ENCODE measurements at places on chromosomes 2 and 18. TPM values are rescaled to one million over a fixed set of nuclear protein-coding genes. Genes with fewer than 3 reads are reported as not detected.
A peak's percentile ranks its signal among the peaks of the same experiment; 100 is the strongest.

- H3K27me3 ChIP-seq = no peaks in the 10 kb centered on the region
- no peak overlapping the region for H3K27ac ChIP-seq
- H3K4me1 ChIP-seq = peaks cover 4% of the 10 kb centered on the region
- no peak overlapping the region for H3K4me3 ChIP-seq
These were observed 148.6 kb downstream of the WDR7 start for GRCh38 chr18:56799756-56800155.

Gene COL6A3
- total RNA-seq = 29.7 TPM

DNA sequence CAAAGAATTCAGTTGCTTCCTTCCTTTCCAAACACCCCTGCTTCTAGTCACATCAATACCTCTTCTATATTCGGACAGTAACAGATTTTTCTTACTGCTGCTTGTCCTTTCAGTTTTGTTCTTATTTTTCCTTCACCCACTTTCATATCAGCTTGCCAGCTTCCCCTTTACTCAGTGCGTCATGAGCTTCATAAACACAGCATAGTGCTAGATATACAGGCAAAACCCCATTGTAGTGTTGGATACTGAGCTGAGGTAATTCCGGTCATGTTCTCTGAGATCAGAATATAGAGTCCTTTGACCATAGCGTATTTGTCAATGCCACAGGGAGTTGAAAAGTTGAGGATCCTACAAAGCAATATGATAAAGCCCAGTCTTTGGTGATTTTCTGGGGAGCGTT, 2.4 kb downstream of the FARP2 start:
- DNase-seq = no peak
- H3K27ac ChIP-seq = no peak overlapping the region
- H3K36me3 ChIP-seq = peaks cover 5% of the 10 kb centered on the region
- peaks cover 23% of the 10 kb centered on the region for H3K4me1 ChIP-seq
- no peaks in the 10 kb centered on the region for H3K27me3 ChIP-seq

Gene ZNF519
- 15.8 TPM for total RNA-seq

- no peak overlapping the region for H3K27ac ChIP-seq
- peaks cover 2% of the 10 kb centered on the region for H3K27me3 ChIP-seq
- H3K4me1 ChIP-seq = no peaks in the 10 kb centered on the region
- no peaks in the 10 kb centered on the region for H3K36me3 ChIP-seq
- no peak overlapping the region for H3K4me3 ChIP-seq
- DNase-seq = no peak
These were observed 17.3 kb upstream of the EPC2 start for GRCh38 chr2:148627224-148627623.

GRCh38 chr2:238499731-238500580, 73.2 kb downstream of the ASB1 start:
- H3K4me3 ChIP-seq = no peak overlapping the region
- peaks cover 3% of the 10 kb centered on the region for H3K4me1 ChIP-seq
- DNase-seq = peak; percentile 1
- H3K27me3 ChIP-seq = no peaks in the 10 kb centered on the region
- H3K36me3 ChIP-seq = no peaks in the 10 kb centered on the region
- no peak overlapping the region for H3K27ac ChIP-seq

GRCh38 chr2:224832207-224832606, 116.0 kb upstream of the CCDC195 start:
- no peaks in the 10 kb centered on the region for H3K27me3 ChIP-seq
- no peak overlapping the region for H3K27ac ChIP-seq
- no peak overlapping the region for H3K4me3 ChIP-seq
- H3K36me3 ChIP-seq = peaks cover 67% of the 10 kb centered on the region

DNA sequence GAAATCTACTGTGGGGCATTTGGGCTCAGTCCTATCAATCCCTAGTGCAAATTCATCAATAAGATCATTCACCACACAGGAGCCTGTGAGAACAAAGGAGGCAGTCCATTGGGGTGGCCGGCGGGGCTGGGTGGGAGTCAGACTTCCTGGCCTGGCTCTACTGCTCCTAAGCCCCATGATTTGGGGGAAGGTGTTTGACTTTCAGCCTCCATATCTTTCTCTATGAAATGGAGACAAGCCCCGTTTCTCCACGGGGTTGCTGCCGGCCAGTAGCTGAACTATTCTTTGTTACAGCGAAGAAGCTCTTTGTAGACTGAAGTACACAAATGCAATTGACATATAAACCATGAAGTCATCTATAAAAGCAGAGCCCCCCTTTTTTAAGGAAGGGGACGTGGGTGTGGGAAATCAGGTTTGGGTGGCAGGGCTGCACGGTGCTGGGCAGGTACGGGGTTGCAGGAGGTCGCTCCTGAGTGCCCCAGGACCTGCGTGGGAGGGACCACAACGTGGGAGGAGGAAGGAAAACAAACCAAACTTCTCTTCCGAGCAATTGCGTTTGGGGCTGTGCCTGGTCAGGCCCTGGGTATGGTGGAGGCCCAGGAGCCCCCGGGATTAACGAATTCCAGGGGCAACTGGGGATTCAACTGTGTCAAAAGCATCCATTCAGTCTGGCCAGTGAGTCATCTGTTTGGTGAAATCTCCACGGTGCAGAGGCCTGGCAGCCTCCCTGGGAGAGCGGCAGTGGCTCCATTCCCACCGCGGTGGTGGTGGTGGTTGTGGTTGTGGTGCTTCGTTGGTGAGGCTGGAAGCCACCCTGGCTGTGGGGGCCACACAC, 18.2 kb downstream of the FBLN7 start:
- H3K4me1 ChIP-seq = peaks cover 51% of the 10 kb centered on the region
- no peaks in the 10 kb centered on the region for H3K36me3 ChIP-seq
- peak overlapping the region; percentile 82 for H3K27ac ChIP-seq
- DNase-seq = peak; percentile 76

- no peak for DNase-seq
- peaks cover 75% of the 10 kb centered on the region for H3K4me1 ChIP-seq
- H3K36me3 ChIP-seq = peaks cover 64% of the 10 kb centered on the region
- H3K27me3 ChIP-seq = no peaks in the 10 kb centered on the region
- peak overlapping the region; percentile 70 for H3K4me3 ChIP-seq
These were observed 3.9 kb downstream of the NCK2 start for GRCh38 chr2:105748566-105748965.

Gene GCG
- total RNA-seq = not detected

Gene ANKRD44
- total RNA-seq = 123 TPM

- H3K27ac ChIP-seq = peak overlapping the region; percentile 78
- peaks cover 61% of the 10 kb centered on the region for H3K4me1 ChIP-seq
- H3K4me3 ChIP-seq = peak overlapping the region; percentile 16
- H3K27me3 ChIP-seq = no peaks in the 10 kb centered on the region
- H3K36me3 ChIP-seq = peaks cover 11% of the 10 kb centered on the region
- DNase-seq = no peak
These were observed 3.2 kb downstream of the YPEL5 start for GRCh38 chr2:30149976-30150375.

- no peaks in the 10 kb centered on the region for H3K27me3 ChIP-seq
- H3K4me3 ChIP-seq = no peak overlapping the region
- no peak for DNase-seq
- H3K4me1 ChIP-seq = no peaks in the 10 kb centered on the region
- H3K27ac ChIP-seq = no peak overlapping the region
These were observed 27.6 kb downstream of the ANKMY1 start for GRCh38 chr2:240530181-240530580.

DNA sequence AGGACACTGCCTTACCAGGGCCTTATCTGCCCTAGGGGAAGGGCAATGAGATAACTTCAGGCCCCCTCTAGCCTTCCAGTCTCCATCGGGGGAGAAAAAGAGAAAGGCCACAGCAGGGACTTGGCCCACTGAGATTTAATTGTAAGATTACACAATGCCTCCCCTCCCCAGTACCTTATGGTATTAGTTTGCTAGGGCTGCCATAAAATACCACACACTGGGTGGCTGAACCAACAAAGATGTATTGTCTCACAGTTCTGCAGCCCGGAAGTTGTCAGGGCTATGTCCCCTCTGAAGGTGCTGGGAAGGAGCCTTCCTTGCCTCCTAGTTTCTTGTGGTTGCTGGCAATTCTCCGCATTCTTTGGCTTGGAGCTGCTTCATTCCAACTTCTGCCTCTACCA, 34.8 kb upstream of the SPATA3 start:
- H3K27me3 ChIP-seq = peaks cover 48% of the 10 kb centered on the region
- no peak for DNase-seq
- no peak overlapping the region for H3K4me3 ChIP-seq
- H3K4me1 ChIP-seq = peaks cover 30% of the 10 kb centered on the region

DNA sequence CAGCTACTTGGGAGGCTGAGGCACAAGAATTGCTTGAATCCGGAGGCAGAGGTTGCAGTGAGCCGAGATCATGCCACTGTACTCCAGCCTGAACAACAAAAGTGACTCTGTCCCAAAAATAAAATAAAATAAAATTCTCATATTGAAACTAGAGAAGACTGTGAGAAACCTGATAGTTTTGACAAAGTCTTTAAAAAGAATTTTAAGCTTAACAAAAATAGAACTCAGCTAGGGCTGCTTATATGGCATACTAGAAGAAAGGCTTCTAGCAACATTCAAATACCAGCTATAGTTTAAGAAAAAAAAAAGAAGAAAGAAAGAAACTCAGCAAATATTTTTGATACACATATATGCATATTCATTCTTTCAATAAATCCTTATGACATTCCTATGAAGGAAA, 13.6 kb downstream of the HADHA start:
- no peak overlapping the region for H3K27ac ChIP-seq
- H3K4me3 ChIP-seq = no peak overlapping the region
- peaks cover 2% of the 10 kb centered on the region for H3K4me1 ChIP-seq
- no peaks in the 10 kb centered on the region for H3K27me3 ChIP-seq
- DNase-seq = no peak

Gene G6PC2
- total RNA-seq = not detected

- no peaks in the 10 kb centered on the region for H3K4me1 ChIP-seq
- H3K27me3 ChIP-seq = no peaks in the 10 kb centered on the region
- H3K4me3 ChIP-seq = no peak overlapping the region
- H3K27ac ChIP-seq = no peak overlapping the region
- no peaks in the 10 kb centered on the region for H3K36me3 ChIP-seq
These were observed 534.6 kb upstream of the TMEFF2 start for GRCh38 chr2:192729369-192729768.

DNA sequence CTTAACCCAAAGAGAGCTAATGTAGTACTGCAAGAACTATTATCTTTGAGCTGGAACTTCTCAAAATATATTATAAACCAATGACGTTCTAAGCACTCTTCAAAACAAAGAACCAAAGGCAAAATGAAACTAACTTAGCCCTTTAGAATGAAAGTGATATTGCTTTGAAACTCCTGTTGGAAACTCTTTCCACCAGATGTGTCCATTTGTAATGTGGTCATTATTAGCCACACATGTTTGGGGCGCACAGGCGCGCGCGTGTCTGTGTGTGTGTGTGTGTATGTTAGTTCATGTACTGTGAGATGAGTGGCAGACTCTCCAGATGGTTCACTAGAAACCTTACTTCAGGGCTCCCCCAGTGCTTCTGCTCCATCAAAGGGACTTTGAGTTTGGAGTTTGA, 323.4 kb downstream of the BCL11A start:
- H3K27me3 ChIP-seq = no peaks in the 10 kb centered on the region
- no peak for DNase-seq
- no peak overlapping the region for H3K27ac ChIP-seq
- no peak overlapping the region for H3K4me3 ChIP-seq
- no peaks in the 10 kb centered on the region for H3K36me3 ChIP-seq

Gene ARHGAP28
- not detected for total RNA-seq

- H3K27me3 ChIP-seq = no peaks in the 10 kb centered on the region
- peaks cover 8% of the 10 kb centered on the region for H3K4me1 ChIP-seq
- no peak for DNase-seq
- H3K4me3 ChIP-seq = no peak overlapping the region
These were observed 73.9 kb downstream of the EMILIN2 start for GRCh38 chr18:2920546-2921343.

- H3K36me3 ChIP-seq = no peaks in the 10 kb centered on the region
- H3K27ac ChIP-seq = no peak overlapping the region
- peaks cover 1% of the 10 kb centered on the region for H3K27me3 ChIP-seq
- no peak for DNase-seq
- H3K4me3 ChIP-seq = no peak overlapping the region
- no peaks in the 10 kb centered on the region for H3K4me1 ChIP-seq
These were observed 101.4 kb upstream of the POU3F3 start for GRCh38 chr2:104752504-104752903.

Gene RAB6C
- not detected for total RNA-seq

DNA sequence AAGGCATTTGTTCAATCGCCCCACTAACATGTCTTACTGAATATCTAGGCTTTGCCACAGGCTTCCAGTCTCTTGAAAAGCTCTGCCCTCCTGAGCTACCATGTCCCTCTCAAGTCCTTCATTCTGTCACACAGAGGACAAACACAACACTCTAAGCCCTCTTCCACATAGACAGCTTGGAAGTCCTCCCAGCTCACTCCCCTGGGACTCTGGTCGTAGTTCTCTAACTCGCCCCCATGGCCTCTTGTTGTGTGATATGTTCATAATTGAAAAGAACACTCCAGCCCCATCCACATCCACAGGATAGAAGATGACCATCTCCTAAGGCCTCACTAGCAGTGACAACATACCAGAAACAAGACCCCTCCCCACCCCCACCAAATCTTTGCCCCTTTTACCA, 37.9 kb downstream of the BUB1 start:
- no peak overlapping the region for H3K4me3 ChIP-seq
- peaks cover 51% of the 10 kb centered on the region for H3K36me3 ChIP-seq
- no peaks in the 10 kb centered on the region for H3K4me1 ChIP-seq
- H3K27me3 ChIP-seq = no peaks in the 10 kb centered on the region
- no peak for DNase-seq
- no peak overlapping the region for H3K27ac ChIP-seq

DNA sequence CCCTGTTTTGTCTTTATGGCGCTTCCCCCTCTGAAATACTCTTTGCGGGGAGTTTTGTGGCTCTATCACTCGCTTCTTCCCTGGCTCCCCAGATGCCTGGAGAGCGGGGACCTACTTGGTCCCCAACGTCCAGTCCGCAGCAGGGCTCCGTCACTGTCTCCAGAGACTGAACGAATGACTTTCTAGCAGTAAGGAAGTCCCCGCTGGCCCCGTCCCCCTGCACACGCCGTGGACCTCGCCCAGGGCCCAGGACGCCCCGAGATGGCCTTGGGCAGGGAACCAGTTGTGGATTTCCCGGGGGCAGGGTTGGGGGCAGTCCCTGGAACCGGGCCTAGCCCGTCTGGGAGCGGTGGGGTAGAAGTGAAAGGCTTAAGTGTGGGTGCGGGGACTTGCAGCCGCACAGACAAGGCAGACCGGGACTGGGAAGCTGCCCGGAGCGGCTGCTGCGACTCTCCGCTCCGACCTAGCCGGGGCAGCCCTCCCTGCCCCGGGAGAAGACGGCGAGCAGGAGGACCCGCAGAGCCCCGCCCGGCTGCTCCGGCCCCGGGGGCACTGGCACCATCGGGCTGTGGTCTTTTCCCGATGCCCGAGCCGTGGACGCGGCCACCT, 821 bp upstream of the EPHA4 start:
- H3K27me3 ChIP-seq = peaks cover 31% of the 10 kb centered on the region
- H3K4me3 ChIP-seq = peak overlapping the region; percentile 81
- no peak for DNase-seq
- H3K36me3 ChIP-seq = peaks cover 2% of the 10 kb centered on the region
- peak overlapping the region; percentile 11 for H3K27ac ChIP-seq
- H3K4me1 ChIP-seq = peaks cover 36% of the 10 kb centered on the region

Gene PSTPIP2
- total RNA-seq = 15.2 TPM

Measured in activated CD4-positive, alpha-beta memory T cell treated with anti-CD3 and anti-CD28 coated beads for 36 hours (primary cell).